Activated effector memory CD4-positive, alpha-beta T cell treated with Interleukin-2 at 50 U/mL for 16 hours (primary cell): ENCODE measurements at places on chromosomes 11 and 22.

DNA sequence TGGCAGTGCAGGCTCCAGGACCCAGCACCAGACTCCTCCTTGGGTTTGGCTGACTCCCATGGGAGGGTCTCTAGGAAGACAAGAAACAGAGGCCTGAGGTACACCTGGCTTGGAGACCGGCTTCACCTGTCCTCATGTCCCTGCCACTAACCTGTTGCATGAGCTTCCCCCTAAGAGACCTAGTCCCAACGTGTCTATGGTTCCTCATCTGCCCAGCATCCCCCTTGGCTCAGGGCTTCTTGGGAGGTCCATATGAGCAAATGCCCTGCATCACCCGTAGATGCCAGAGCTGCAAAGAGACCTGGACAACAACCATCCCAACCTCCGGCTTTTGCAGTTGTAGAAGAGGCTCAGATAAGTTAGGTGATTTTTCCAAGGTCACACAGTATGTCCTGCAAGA is 123.5 kb downstream of the BUD13 start:
- DNase-seq, result no peak

DNA sequence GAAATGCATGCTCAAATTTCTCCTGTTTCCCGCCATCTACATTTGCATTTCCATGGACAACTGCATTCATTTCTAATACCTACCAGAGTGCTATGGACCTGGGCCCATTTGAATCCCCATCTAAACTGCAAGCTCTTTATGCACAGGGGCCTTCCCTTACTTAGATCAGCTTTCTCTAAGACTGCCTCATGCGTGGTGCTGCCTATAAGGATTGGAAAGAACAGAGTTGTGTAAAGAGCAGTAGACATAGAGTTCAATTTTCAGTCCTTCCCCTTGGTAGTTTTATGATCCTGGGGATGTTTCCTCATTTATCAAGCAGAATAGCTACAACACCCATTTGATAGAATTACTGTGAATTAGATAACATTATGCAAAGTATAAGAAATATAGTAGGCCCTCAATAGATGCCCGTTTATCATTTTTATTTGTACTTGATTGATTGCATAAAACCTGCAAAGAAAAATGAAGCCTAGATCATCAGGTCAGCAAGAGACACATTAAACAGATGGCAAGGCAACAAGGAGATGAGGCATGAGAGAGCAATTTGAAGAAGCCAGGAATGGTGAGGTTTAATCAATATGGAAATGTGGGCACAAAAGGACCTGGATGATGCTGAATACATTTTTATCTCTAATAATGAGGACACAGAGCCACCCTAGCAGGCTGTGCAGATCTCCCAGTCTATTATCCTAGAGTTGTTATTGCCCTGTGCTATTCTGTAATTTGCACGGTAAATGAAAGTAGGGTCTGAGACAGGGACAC is 359.7 kb downstream of the FAM181B start:
- no peak for DNase-seq

DNA sequence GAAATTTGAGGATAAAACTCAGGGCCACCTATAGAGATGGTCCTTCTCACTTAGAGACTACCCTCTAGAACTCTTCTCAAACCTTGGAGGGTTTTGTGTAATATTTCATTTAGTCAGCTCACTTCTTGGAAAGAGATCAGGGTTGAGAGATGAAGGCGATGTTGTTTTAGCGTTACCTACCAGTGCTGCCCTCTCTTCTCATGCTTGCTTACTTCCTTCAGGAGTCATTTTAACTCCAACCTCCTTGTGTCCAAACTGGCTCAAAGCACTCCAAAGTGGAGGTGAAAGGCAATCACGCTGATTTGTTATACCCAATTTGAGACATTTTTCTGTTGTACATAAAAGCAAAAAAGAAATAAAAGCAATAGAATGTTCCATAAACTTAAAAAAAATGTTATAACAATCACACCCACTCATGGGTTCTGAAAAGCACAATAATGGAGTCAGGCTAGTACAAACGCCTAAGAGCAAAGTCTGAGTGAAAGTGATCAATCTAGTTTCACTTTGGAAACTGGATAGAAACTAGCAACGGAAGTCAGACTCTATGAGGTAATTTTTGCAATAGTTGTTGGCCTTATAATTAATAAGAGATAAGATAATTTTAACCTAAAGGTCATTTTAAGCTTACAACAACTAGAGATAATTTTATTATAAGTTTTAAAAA is 117.1 kb downstream of the MRTFA start:
- no peak for DNase-seq

GRCh38 chr11:60757231-60757800 is 649 bp downstream of the MS4A15 start:
- DNase-seq, result no peak
